ENCODE measurements at places on chromosomes 3 and 15.

GRCh38 chr3:196883361-196883760, 15.6 kb downstream of the SENP5 start:
- no peak for DNase-seq

- no peak for DNase-seq
Measured at GRCh38 chr3:192957441-192958021, 39.9 kb upstream of the MB21D2 start.

GRCh38 chr3:63251499-63251898, 26.6 kb upstream of the SYNPR start:
- DNase-seq = no peak

DNA sequence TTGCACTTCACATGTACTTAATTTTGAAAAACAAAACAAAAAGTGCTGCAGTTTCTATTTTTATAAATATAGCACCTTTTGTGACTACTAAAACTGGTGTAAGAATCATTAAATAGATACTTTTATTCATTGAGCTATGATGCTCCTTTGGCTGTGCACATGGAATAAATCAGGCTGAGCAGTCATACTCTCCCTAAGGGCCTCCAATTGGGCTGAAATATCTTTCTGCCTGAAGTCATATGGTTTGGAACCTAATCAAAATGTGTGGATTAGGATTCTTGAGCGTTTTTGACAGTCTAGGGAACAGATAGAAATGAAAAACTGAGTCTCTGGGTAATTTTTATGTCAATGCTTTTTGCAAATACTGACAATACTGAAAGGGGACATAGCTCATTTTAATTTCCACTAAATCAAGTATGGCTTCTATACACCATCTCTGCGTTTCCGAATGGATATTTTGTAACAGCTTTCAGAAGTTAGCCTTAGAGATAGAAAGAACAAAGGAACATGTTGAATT, 392.2 kb upstream of the ROBO1 start:
- DNase-seq = no peak

DNA sequence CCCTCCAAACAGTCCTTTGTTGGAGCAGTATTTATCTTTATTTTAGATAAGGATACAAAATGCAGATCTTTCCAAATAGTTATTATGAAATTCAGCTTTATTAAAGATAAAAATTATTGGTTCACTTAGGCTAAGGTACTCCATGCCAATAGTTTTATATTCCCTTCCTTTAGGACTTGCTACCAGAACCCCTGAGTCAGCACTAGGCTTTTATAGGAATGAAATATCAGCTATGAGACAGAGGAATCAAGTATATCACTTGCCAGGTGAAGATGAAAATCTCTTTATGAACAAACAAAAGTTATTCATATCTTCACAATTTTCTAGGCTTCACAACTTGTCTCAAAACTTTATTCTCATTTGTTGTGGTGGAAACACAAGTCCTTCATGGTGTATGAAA, 221.5 kb downstream of the POLQ start:
- DNase-seq = no peak

DNA sequence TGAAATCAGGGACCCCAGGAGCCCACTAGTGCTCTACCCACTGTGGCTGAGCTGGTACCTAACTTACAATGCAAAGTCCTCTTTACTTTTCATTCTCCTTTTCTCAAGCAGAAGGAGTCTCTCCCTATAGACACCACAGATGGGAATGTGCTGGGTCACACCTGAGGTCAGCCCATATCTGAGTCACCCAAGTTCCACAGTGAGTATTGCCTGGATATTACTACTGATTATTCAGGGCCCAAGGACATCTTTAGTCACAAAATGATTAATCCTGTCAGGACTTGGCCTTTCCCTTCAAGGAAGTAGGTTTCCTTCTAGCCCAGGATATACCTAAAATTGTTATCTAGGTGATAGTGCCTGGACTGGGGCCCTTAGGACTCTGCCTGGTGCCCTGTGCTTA, 1305.2 kb downstream of the SI start:
- no peak for DNase-seq

GRCh38 chr15:56869573-56869972, 48.9 kb upstream of the TCF12 start:
- no peak for DNase-seq

DNA sequence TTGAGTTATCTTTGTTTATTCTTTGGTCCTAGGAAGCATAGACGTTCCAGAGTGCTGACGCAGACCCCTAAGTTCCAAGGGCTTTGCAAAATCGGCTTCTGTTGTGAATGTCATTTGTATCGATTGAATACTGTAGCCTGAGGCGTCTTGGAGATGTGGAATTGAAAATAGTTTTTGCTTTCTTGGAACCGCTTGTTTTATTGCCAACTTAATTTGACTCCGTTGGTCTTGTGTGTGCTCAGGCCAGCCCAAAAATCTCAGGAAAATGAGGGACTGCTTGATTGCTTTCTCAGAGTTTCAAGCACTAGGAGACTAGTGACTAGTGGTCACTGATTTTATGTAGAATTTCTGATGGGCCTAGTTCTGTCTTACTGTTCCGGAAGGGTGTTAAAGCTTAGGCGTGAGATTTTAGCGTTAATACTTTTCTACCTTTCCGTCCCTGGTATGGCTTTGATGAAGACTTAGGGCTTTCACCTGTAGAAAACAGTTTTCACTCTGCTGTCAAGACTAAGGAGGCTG, 263 bp upstream of the UTS2B start:
- no peak for DNase-seq

DNA sequence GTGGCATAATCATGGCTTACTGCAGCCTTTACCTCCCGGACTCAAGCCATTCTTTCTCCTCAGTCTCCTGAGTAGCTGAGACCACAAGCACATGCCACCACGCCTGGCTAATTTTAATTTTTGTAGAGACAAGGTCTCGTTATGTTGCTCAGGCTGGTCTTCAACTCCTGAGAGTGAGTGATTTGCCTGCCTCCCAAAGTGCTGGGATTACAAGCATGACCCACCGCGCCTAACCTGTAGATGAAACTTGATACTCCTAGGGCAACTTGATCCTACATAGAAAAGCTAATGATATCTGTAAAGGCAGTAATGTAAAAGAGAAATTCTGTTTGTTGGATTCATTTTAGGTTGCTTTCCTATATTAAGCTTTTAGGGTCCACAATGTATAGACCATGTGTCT, 391.9 kb upstream of the THRB start:
- no peak for DNase-seq

GRCh38 chr15:80396096-80396495, 8.1 kb upstream of the ARNT2 start:
- no peak for DNase-seq

- DNase-seq = no peak
Measured at GRCh38 chr3:126288314-126288713, 68.9 kb downstream of the KLF15 start.

DNA sequence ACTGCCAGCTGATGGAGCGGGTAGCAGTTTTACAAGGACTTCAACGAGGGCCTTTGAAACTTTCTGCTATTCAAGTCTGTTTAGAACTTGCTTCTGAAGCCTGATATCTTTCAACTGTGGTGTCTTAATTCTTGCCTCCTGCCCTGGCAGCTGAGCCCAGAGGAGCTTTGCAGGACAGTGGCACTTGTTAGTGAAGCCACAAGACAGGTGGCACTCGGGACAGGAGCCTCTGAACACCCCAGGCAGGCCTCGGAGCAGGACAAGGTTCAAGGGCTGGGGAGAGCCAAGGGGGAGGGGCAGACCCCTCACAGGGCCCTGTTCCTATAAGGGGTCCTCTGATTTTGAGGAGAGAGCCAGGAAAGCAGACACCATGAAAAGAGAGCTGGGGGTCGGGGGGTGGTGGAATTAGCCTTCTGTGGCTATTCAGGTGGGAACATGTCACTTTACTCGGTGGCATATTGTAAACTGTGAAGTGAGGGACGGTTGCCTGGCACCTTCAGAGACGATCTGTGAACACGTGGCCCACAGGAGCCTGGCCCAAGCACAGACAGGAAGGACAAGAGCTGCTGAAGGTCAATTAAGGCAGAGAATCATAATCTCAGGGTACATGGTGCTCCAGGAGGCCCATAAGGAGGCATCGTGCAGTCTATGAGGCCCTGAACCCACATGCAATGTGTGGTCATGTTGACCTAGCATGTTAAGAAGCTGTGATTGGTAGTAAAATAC, 30.1 kb upstream of the KY start:
- DNase-seq = no peak

DNA sequence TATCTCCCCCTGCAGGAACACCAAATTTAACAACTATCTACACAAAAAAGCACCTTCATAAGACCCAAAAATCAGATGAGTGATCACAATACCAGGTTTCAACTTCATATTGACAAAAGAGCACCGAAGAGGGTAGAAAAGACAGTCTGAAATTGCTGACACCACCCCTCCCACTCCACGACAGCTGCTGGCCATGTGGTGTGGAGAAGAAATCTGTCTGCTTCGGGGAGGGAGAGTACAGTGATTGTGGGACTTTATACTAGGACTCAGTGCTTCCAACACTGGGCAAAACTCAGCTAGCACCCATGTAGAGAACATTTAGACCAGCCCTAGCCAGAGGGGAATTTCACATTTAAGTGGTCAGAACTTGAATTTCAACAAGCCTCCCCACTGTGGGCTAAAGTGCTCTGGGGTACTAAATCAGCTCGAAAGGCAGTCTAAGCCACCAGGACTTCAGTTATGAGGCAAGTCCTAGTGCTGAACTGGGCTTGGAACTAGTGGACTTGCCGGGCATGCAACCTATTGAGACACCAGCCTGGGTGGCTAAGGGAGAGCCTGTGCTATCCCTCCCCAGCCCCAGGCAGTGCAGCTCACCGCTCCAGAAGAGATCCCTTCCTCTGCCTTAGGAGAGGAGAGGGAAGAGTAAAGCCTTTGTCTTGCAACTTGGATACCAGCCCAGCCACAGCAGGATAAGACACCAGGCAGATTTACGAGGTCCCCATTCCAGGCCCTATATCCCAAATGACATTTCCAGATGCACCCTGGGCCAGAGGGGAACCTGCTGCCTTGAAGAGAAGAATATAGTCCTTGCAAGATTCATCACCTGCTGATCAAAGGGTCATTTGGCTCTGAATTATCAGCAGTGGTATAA, 44.6 kb upstream of the POU1F1 start:
- no peak for DNase-seq

- no peak for DNase-seq
Measured at GRCh38 chr3:40267937-40268724, 41.4 kb upstream of the EIF1B start.

- no peak for DNase-seq
Measured at GRCh38 chr3:160398820-160399124, 253 bp downstream of the IFT80 start.

GRCh38 chr3:181932039-181932438, 220.3 kb downstream of the SOX2 start:
- no peak for DNase-seq

DNA sequence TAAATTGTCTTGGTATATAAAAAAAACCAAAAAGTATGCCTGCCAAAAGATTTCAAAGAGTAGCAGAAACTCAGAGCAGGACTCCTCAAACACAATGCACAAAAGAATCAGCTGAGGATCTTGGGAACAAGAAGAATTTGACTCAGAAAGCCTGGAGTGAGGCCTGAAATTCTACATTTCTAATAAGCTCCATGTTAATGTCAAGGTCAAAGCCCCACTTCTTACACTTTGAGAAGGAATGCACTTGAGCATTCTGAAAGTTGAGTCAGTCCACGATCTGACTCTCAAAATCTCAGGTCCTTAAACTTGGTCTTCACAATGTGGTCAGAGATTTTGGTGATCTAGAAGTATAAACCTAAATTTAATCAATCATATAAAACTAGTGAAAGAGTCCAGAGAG, 910.0 kb upstream of the GBE1 start:
- no peak for DNase-seq

DNA sequence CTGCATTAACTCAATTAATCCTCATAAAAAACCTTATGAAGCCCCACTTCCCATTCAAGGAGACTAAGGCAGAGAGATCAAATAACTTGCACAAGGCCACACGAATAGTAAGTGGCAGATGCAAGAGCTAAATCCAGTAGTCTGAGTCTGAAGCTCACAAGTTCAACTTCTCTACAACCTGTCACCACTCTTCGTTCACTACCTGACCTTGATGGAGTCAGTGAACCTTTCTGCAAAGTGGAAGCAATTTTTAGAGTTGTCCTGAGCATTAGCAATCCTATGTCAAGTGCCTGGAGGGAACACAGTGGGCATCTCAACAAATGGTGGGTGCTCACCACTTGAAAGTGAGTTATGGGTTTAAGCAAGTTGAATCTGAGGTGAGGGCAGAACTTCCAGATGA, 2.1 kb upstream of the SPINT1 start:
- DNase-seq = no peak

DNA sequence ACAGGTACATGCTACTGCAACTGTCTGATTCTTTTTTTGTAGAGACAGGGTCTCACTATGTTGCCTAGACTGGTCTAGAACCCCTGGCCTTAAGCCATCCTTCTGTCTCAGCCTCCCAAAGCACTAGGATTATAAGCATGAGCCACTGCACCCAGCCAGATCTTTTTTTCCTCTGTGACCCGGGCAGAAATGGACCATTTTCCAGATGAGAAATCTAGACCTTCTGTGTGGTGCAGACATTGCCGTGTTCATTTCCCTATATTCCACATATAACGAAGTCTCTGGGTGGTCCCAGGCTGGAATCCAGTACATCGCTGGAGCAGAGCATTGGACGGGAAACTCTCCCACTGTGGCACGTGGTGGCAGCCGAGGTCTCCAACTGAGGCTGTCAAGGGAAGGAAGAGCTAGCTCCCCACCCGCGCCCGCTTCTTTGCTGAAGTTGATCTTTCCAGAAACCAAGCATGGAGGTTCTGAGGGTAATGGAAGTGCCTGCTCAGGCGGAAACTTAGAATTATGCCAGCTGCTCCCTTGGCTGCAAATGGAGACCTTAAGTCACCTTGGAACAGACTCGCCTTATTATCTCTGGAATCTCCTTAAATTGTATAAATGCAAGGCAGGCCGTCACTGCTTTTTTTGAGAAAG, 23.1 kb upstream of the TXNRD3 start:
- no peak for DNase-seq

- no peak for DNase-seq
Measured at GRCh38 chr15:65292938-65293518, 2.8 kb upstream of the RNU5A-1 start.

DNA sequence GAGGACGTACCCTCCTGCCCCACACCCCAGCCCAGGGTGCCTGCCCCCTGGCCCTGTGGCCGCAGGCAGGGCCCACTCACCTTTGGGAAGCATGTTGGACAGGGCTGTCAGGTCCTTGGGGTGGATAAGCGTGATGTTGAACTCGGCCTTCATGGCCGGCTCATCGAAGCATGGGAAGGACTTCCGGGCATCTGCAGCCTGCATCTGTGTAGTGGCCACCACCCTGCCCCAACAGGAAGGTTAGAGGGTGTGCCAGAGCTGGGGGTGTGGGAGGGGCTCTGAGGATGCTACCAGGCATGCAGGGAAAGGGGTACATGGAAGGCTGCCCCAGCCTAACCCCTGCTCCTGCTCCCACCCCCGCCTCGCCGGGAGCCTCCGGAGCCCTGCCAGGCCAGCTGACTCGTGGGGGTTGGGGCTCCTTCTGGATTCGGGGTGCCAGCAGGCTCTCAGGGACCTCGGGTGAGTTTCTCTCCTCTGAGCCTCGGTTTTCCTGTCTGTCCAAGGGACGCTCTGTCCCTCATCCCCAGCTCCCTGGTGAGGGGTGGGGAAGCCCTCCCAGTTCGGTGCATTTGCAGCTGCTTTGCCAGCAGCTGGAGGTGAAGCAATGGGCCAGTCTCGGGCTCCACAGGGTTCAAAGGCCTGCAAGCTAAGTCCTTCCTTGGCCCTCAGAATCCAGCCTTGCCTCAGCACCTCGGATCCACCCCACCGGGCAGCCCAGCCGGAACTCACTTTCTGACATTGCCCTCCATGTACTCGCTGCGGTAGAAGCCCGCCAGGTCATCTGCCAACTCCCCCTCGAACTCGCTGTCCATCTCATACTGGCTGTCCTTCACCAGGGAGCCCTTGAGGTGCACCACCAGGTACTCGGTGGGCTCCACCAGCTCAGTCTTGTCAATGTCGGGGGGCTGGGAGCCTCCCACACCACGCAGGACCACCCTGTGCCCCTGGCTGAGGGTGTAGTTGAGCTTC, 9.1 kb downstream of the ANPEP start:
- no peak for DNase-seq
